ENCODE measurements at places on chromosomes 1 and 21.

GRCh38 chr1:13823126-13823880, 123.3 kb downstream of the PRDM2 start:
- DNase-seq, result no peak

GRCh38 chr1:229221106-229222019, 49.5 kb upstream of the RAB4A start:
- DNase-seq, result no peak

DNA sequence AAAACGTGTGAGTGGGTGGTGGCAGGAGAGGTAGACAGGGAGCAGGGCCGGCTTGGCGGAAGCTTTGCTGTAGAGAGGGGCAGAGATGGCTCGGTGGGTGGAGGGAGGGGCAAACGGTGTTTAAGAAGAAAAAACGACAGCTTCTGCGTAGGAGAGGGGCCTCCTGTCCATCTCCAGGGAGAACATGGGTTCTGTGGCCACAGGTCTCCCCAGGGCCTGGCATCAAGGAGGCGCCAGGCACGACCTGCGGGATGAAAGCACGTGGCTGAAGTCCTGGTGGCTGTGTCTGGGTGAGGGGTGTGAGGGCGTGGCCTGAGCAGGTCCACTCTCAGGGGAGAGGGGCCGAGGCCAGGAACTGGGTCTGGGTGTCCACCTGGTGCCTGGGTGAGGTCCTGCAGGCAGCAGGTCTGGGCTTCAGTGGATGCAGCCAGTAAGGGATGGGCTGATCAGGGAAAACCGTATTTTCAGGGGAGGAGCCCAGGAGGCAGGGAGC, 940 bp upstream of the PRKCZ start:
- no peak for DNase-seq

- no peak for DNase-seq
Measured at GRCh38 chr1:196866974-196867373, 20.9 kb upstream of the CFHR4 start.

GRCh38 chr1:19837866-19838265, 22.8 kb upstream of the RNF186 start:
- no peak for DNase-seq

- no peak for DNase-seq
Measured at GRCh38 chr21:31731056-31731856, 662 bp downstream of the SCAF4 start.

DNA sequence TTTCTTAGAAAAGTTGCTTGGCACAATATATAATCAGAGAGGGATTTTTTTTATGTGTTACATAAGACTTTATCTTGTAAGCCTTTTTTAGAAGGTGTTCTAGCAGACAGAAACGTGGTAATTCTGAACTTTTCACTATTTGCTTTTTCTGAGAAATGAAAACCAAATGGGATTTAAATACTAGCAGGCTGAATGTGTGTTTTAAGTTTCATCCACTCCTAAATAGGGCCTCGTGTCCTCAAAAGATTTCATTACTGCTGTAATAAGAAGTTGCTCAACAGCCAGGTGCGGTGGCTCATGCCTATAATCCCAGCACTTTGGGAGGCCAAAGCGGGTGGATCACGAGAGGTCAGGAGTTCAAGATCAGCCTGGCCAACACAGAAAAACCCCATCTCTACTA, 44.7 kb upstream of the FMO2 start:
- no peak for DNase-seq

GRCh38 chr1:41768583-41768982, 150.1 kb downstream of the HIVEP3 start:
- DNase-seq, result no peak

- no peak for DNase-seq
Measured at GRCh38 chr1:59204001-59204400, 92.9 kb upstream of the FGGY start.

GRCh38 chr1:89484092-89485038, 40.3 kb upstream of the LRRC8B start:
- DNase-seq, result no peak

DNA sequence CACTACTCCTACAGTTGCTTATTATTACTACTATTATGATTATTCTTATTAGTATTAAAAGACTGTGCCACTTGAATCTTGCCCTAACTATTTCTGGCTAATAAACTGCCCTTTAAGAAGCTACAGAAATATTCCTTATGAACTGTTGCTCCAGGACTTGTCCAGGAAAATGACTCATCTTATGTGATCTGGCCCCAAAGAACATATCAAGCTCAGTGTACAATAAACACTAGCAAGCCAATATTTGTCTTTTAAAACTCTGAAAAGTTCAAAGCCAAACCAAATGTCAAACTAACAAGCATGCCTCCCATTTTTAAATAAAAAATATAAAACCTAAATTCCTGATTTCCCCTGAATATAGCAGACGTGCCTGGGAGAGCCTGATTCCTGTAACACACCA, 88.7 kb upstream of the SIM2 start:
- DNase-seq, result no peak

- DNase-seq, result no peak
Measured at GRCh38 chr1:58783090-58783992, 506 bp downstream of the JUN start.

GRCh38 chr1:167342846-167343245, 122.2 kb downstream of the POU2F1 start:
- DNase-seq, result no peak

- no peak for DNase-seq
Measured at GRCh38 chr1:116001739-116002487, 25.6 kb downstream of the SLC22A15 start.

GRCh38 chr21:37575580-37575979, 209.0 kb downstream of the DYRK1A start:
- no peak for DNase-seq

- no peak for DNase-seq
Measured at GRCh38 chr1:87348341-87349019, 19.8 kb downstream of the LMO4 start.

Data from AG09309 (cell line).